ENCODE measurements at places on chromosomes 11 and 22.
A peak's percentile ranks its signal among the peaks of the same experiment; 100 is the strongest.

- no peak for DNase-seq
These were observed 155.7 kb downstream of the CNTN5 start for GRCh38 chr11:99176430-99176829.

DNA sequence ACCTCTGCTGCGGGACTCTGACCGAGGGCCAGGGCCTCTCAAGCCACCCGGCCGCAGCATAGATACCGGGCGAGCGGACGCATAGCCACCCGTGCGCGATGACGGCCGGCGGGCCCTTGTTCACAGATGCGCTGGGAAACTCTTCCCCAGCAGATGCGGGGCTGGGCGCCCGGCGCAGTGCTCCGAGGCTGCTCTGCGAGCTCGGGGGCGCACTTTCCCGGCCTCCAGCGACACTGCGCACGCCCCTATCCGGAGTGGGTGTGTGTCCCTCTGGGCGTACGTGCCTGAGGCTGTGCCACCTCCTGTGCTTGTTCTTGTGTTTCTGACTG lies 104.7 kb upstream of the E2F8 start:
- peak; percentile 10 for DNase-seq

DNA sequence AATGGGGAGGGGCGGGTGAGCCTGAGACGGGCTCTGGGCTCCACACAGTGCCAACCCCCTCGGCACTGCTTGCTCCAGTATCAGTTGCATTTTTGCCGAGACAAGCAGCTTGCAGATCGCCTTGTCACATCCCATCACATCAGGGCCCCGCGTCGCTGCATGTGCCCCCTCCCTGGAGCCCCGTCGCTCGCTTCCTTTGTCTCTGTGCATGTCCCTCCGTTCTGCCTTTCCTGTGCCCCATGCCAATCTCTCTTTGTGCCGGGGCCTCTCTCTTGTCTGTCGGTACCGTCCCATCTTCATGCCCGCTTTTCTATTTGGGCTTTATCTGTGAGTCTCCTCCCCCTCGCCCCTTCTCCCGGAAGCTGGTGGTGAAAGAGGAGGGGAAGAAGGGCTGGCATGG lies 202.2 kb downstream of the CEP164 start:
- no peak for DNase-seq

GRCh38 chr22:45335021-45335818 lies 25.5 kb downstream of the FAM118A start:
- peak; percentile 13 for DNase-seq

GRCh38 chr11:66150140-66150539 lies 80.1 kb downstream of the PACS1 start:
- peak; percentile 20 for DNase-seq

DNA sequence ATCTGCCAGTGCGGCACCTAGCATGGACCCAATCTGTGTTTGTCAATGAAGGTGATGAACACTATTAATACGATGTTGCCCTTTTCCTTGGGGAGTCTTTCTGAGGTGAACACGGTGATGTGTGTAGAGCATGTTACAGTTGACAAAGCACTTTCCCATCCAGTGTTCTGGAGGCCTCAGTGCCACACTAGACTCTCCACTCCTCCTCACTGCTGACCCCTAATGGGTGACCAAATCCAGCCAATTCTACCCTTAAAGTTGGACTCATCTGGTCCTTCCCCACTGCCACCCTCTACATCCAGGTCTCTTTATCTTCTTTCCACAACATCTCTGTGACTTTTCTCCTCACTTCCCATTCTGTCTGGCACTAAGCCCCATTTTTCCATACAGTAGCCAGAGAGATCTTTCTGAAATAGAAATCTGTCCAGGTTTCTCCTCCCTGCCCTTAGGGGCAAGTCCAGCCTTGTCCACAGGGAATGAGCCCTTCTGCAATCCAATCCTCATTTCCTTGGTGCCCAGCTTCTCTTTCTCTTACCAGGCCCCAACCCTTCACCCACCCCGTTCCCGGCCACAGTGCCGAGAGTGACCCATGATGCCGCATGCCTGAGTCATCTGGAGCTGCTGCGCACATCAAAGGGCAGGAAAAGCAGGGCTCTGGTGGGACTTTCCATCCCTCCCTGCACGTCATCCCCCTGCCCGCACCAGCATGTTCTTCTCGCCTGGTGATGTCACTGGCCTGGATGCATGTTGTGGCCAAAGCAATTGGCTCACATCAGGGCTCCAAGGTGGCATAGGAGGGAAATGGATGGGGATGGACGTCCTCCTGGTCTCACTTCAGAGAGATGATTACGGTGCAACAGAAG lies 64.2 kb downstream of the RASSF10 start:
- no peak for DNase-seq

DNA sequence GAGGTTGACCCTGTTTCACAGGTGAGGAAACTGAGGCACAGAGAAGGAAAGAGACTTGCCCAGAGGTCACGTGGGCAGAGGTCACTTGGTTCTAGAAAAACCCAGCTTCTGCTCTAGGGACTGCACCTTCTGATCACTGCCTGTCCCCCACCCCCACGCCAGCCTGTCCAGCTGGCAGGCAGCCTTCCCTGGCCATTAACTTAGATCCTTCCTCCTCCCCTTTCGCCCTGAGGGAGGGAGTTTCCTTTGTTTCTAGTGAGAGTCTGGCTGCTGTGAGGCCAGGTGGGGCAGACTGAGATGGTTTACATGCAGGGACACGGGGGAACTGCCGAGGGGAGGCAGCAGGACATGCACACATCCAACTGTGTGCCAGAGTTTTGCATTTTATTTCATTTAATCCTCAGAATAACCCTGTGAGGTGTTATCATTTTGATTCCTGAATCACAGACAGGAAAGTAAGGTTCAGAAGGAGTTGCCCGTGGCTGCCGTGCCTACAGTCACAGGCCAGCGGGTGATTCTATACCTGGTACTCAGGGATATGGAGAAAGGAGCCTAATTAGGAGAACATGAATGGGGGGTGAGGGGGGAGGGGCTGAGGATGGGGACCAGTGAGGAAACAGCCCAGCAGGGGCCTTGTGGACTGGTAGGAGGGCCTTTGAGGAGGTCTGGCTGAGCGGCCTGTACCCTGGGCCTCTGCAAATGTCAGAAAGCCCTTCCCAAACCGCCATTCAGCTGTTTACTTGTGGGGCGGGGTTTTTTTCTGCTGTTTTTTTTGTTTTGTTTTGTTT lies 3.4 kb downstream of the FAM83F start:
- peak; percentile 12 for DNase-seq

GRCh38 chr11:101797335-101797734 lies 117.5 kb upstream of the CEP126 start:
- peak; percentile 51 for DNase-seq

DNA sequence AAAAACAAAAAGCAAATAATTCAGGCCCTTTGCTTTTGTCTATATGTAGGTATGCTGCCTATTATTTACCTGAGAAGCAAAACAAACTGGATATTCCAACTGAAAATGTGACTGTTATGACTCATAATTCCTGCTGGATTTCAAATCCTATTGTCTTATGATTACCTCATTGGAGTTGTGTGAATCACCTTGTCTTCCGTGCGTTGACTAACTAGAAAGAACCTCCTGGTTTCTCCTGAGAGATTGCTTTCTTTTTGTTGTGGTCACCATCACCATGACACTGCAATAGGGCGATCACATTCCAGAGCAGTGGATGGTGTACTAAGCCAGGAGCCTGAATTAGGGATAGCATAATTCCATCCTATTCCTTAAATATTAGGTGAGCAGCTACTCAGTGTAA lies 23.0 kb upstream of the EXPH5 start:
- peak; percentile 27 for DNase-seq

GRCh38 chr11:65785319-65786007 lies 1.4 kb upstream of the OVOL1 start:
- DNase-seq, result no peak
